ENCODE measurements at places on chromosomes 5 and 9. TPM values are rescaled to one million over a fixed set of nuclear protein-coding genes. Genes with fewer than 3 reads are reported as not detected.

DNA sequence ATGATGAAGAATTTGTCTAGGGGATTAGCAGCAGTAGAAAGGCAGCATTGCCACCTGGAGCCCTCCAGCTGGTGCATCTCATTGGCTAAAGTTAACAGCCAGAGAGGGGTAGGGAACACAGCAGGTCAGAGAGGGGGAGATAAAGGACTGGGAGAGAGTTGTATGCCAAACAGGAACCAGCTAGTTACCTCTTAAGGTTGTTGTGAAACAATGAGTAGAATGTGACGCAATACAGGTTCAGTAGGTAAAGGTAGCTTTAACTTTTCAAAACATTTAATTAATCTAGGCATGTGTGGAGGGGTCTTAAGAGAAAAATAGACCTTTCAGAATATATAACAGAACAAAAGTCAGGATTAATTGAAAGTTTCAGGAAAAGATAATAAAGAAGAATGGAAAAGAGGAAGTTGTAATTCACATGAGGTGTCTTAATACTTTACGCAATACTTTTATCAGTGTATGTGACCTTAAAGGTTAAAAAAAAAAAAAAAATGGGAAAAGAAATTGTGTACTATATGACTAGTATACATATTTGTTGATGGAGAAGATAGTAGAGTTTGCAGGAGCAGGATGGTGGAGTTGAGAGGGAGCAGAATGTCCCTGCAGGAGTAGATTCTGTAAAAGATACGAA is 14.3 kb downstream of the FBXO38 start:
- H3K4me1 ChIP-seq: peaks cover 59% of the 10 kb centered on the region
- H3K36me3 ChIP-seq: peaks cover 48% of the 10 kb centered on the region
- peak; percentile 54 for DNase-seq
- H3K4me3 ChIP-seq: no peak overlapping the region
- H3K27ac ChIP-seq: peak overlapping the region; percentile 18
- no peaks in the 10 kb centered on the region for H3K27me3 ChIP-seq

DNA sequence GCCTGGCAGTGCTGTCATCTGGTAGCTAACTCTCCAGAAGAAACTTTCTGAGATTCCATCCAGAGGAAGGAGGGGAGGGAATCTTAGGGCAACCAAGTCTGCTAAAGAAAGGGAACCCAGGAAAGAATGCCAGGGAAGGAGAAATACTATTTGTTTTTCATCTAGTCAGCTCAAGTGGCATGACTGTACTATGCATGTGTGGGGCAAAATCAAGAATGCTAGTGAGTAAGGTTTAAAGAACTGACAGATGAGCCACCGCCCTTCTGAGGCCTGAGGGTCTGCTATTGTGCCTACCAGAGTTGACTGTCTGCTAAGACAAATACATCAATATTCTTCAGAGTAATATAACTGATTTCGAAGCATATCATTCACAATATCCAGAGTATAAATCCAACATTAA is 204.2 kb downstream of the SLC12A2 start:
- H3K27ac ChIP-seq: no peak overlapping the region
- peaks cover 8% of the 10 kb centered on the region for H3K4me1 ChIP-seq
- H3K27me3 ChIP-seq: no peaks in the 10 kb centered on the region

DNA sequence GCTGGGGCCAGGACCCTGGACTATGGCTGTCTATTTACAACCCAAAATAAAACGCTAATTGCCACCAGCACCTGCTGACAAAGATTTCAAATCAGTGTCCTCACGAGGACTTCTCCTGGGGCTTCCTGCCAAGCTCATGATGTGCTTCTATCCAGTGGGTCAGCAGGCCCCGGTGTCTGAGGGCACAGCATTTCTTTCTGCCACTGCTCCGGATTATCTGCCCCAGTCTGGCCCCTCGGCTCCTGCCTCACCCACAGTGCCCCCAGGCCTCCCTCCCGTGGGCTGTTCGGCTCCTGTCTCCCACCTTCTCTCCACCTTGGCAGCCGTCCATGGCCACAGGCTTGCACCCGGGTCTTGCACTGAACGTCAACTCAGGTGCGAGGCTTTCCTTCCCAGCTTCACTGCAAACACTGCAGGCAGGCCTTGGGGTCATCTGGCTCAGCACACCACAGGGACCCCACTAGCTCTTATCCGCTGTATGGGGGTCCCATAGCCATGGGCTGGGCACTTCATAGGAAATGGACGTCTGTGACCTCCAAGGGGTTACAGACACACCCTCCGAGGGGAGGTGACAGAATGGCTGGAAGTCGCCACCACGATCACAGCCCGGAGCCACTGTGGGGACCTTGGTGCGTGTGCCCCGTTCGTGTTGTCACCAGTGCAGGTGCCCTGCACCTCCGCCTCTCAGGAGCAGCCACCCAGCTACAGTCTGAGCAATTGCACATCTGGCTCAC is 43.8 kb upstream of the FCN1 start:
- no peaks in the 10 kb centered on the region for H3K36me3 ChIP-seq
- no peak overlapping the region for H3K27ac ChIP-seq
- no peaks in the 10 kb centered on the region for H3K4me1 ChIP-seq

GRCh38 chr9:132983491-132984201 is 5.2 kb downstream of the GFI1B start:
- H3K4me1 ChIP-seq: no peaks in the 10 kb centered on the region
- H3K27ac ChIP-seq: no peak overlapping the region
- peaks cover 11% of the 10 kb centered on the region for H3K27me3 ChIP-seq
- no peak overlapping the region for H3K4me3 ChIP-seq
- H3K36me3 ChIP-seq: no peaks in the 10 kb centered on the region

DNA sequence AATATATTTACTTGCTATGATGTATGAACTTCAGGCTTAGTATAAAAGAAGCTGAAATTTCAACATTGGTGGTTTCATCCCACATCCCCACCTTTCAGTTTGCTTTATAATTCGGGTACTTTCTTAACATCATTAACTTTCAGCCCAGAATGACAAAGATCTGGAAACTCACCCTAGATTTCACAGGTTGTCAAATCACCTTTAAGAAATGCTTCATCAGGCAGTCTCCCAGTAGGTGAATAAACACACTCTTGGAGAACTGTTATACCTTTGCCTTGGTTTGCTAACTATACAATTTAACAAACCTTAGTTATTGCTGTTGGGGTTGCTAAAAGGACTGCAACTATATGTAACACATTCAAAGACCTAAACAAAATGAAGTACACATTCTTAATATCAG is 54.4 kb downstream of the MLANA start:
- H3K27ac ChIP-seq: no peak overlapping the region
- no peak overlapping the region for H3K4me3 ChIP-seq
- no peak for DNase-seq
- peaks cover 23% of the 10 kb centered on the region for H3K4me1 ChIP-seq
- H3K36me3 ChIP-seq: no peaks in the 10 kb centered on the region
- no peaks in the 10 kb centered on the region for H3K27me3 ChIP-seq

- no peaks in the 10 kb centered on the region for H3K27me3 ChIP-seq
- H3K4me1 ChIP-seq: peaks cover 26% of the 10 kb centered on the region
- DNase-seq: no peak
- no peak overlapping the region for H3K27ac ChIP-seq
Observed at GRCh38 chr5:97907646-97908400, 724.8 kb upstream of the RIOK2 start.

- no peaks in the 10 kb centered on the region for H3K27me3 ChIP-seq
- H3K36me3 ChIP-seq: no peaks in the 10 kb centered on the region
- peak overlapping the region; percentile 36 for H3K27ac ChIP-seq
- H3K4me3 ChIP-seq: peak overlapping the region; percentile 12
- H3K4me1 ChIP-seq: peaks cover 31% of the 10 kb centered on the region
Observed at GRCh38 chr5:142360607-142361120, 35.8 kb upstream of the SPRY4 start.

DNA sequence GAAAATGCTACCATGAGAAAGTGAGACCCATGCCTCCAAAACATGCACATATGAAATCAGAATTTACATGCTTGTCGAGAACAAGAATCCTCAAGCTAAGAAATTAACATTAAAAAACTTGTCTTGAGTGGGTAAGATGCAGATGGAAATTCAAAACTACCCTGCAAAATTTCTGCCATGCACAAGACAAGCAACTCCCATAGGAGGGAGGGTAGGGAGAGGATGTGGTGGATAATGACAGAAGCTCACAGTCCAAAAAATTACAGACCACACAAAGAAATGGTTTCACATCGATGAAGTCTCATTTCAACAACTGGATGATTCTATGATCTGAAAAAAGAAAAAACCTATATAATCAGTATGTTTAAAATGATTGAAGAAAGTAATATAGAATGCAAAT is 319.9 kb upstream of the PTGER4 start:
- DNase-seq: no peak
- no peaks in the 10 kb centered on the region for H3K4me1 ChIP-seq
- H3K4me3 ChIP-seq: no peak overlapping the region
- no peak overlapping the region for H3K27ac ChIP-seq
- no peaks in the 10 kb centered on the region for H3K36me3 ChIP-seq

DNA sequence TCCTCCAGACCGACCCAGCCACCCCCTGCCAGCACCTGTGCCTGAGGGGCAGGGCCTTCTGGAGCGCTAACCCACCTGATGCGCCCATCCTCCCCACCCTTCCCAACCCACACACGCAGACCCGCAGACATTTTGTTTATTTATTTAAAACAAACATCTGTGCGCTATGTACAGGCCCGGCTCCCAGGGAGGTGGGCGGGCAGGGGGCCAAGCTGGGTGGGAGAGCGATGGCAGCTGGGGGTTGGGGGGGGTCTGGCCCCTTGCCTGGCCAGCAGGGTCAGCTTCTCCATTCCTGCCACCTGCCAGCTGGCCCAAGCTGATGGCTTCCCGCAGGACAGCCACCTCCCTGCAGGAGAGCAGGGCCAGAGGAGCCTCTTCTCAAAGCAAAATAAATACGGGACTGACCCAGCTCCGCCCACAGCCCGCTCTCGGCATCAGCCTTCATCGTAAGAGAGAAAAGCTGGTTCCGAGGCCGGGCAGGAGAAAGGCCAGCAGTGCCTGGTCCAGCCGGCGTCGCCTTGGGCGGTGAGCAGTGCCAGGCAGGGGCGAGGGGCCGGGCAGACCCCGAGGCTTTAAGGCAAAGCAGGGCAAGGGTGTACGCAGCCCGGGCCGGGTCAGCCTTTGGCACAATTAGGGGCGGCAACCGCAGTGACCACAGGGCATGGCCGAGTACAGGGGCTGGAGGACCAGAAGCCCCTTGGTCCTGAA is 10.9 kb upstream of the CLIC3 start:
- no peak for DNase-seq
- H3K4me1 ChIP-seq: no peaks in the 10 kb centered on the region
- no peaks in the 10 kb centered on the region for H3K36me3 ChIP-seq

GRCh38 chr5:121758615-121759014 is 93.1 kb upstream of the FTMT start:
- no peak for DNase-seq
- no peaks in the 10 kb centered on the region for H3K4me1 ChIP-seq
- H3K4me3 ChIP-seq: no peak overlapping the region

DNA sequence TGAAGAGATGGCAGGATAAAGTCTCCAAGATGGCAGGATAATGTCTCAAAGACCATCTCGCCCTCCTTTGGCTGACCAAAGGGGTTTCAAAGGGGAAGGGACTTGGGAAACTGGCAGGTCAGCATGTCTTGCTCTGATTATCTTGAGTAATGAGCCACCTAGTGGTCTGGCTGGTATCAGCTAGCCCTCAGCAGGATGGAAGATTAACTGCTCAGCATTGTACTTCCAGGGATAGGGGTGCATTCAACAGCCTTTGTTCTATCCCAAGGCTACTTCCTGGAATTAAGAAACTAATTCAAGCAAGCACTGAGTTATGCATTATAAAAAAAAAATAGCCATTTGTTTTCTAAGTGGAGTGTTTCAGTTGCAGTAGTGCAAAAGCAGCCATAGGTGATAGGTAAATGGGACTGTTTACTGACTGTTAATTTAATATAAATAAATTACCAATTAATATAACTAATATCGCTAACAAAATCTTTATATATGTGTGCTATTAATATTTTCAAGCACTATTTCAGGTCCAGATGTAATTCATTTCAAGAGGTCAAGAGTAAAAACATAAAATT is 555.5 kb downstream of the CDH9 start:
- H3K4me3 ChIP-seq: peak overlapping the region; percentile 67
- H3K27ac ChIP-seq: no peak overlapping the region
- H3K36me3 ChIP-seq: no peaks in the 10 kb centered on the region
- no peaks in the 10 kb centered on the region for H3K4me1 ChIP-seq
- H3K27me3 ChIP-seq: no peaks in the 10 kb centered on the region
- DNase-seq: peak; percentile 71

- H3K36me3 ChIP-seq: no peaks in the 10 kb centered on the region
- H3K4me3 ChIP-seq: no peak overlapping the region
- DNase-seq: no peak
- no peak overlapping the region for H3K27ac ChIP-seq
- peaks cover 17% of the 10 kb centered on the region for H3K27me3 ChIP-seq
Observed at GRCh38 chr9:89844535-89844934, 239.7 kb downstream of the GADD45G start.

- DNase-seq: peak; percentile 32
- H3K4me3 ChIP-seq: no peak overlapping the region
- H3K27me3 ChIP-seq: no peaks in the 10 kb centered on the region
- H3K4me1 ChIP-seq: peaks cover 19% of the 10 kb centered on the region
- peak overlapping the region; percentile 66 for H3K27ac ChIP-seq
- H3K36me3 ChIP-seq: no peaks in the 10 kb centered on the region
Observed at GRCh38 chr9:105205787-105206495, 38.5 kb upstream of the SLC44A1 start.

DNA sequence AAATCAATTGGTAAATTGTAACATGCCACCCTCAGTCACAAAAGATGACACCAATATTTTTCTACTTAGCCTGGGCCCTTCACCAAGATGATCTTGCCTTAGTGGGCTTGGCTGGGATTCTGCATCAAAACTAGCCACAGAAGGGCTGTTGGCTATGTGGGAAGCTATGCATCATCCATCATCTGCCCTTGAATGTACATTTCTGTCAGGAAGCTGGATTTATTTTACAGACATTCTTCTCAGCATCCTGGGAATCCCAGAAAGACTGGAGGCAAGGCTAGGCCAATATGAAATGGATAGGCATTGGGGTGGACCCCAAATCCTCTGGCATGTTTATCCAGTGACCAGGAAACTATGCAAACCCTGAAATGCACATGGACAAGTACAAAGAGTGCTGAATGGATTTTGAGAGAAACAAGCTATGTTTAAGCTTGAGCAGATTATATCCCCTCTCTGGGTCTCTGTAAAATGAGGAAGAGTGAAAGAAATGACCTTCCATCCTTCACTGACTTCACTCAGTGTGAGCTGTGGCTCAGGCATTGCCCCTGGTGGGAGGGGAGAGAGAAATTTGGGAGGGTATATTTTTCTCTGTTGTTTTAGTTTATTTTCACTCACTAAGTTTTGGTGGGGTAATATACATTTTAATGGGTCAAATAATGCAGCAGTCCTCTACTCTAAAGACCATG is 283.6 kb downstream of the EBF1 start:
- H3K27me3 ChIP-seq: no peaks in the 10 kb centered on the region
- H3K36me3 ChIP-seq: no peaks in the 10 kb centered on the region
- DNase-seq: no peak

The PRUNE2 gene
- not detected for total RNA-seq

The SLC45A2 gene
- total RNA-seq: not detected

All from PC-3 (cell line).